ENCODE measurements at places on chromosomes 16 and 17. TPM values are rescaled to one million over a fixed set of nuclear protein-coding genes. Genes with fewer than 3 reads are reported as not detected.

Gene NOG
- total RNA-seq = 2.2 TPM

Gene PYY
- not detected for total RNA-seq

Gene KRT24
- total RNA-seq = not detected

Gene C17orf107
- total RNA-seq = 5.3 TPM

Gene CIITA
- total RNA-seq = 38.1 TPM

Gene HP
- total RNA-seq = 7.8 TPM

Gene GAS2L2
- 1.6 TPM for total RNA-seq

Gene UTP4
- total RNA-seq = 24.7 TPM

Gene RUSF1
- total RNA-seq = 58.2 TPM

Gene KRT33A
- total RNA-seq = not detected

Gene KCTD5
- total RNA-seq = 28.3 TPM

Gene GFAP
- total RNA-seq = 0.15 TPM

Gene TAT
- 0.18 TPM for total RNA-seq

Gene FBXL16
- 5.7 TPM for total RNA-seq

Gene SULT1A1
- 38.6 TPM for total RNA-seq

Gene ABCC11
- total RNA-seq = not detected

Gene TMC5
- total RNA-seq = 105 TPM

Gene TEKT3
- 0.41 TPM for total RNA-seq

Gene MAF
- total RNA-seq = 52.2 TPM

Gene ACSM5
- 3.1 TPM for total RNA-seq

Gene DOC2A
- total RNA-seq = 2.7 TPM

Gene CCL11
- 0.32 TPM for total RNA-seq

Gene KREMEN2
- total RNA-seq = not detected

Gene MSLN
- total RNA-seq = 464 TPM

Gene MYH11
- total RNA-seq = 47.3 TPM

Gene PTGES3L
- total RNA-seq = 0.65 TPM

Gene SLC5A2
- total RNA-seq = 1.4 TPM

Gene SOST
- total RNA-seq = 0.12 TPM

Gene ZG16
- total RNA-seq = not detected

Gene MYH1
- total RNA-seq = 0.05 TPM

Gene KRT10
- 42.0 TPM for total RNA-seq

Gene IQCK
- 8.0 TPM for total RNA-seq

Gene ABI3
- total RNA-seq = 10.8 TPM

Gene C17orf78
- not detected for total RNA-seq

Gene TMEM204
- 26.6 TPM for total RNA-seq

Gene PIK3R5
- total RNA-seq = 19.4 TPM

Gene TSR3
- 46.3 TPM for total RNA-seq

Gene KCNJ18
- total RNA-seq = not detected

Gene CDK5R1
- 1.5 TPM for total RNA-seq

Gene SHISA6
- total RNA-seq = 0.06 TPM

Gene TBC1D3C
- total RNA-seq = not detected

Gene TPSG1
- 0.34 TPM for total RNA-seq
